NK-92 treated with Interleukin-12 subunit alpha and Interleukin-12 subunit beta, amount 100 ng/mL, for 24 hours (cell line): ENCODE measurements at places on chromosomes 16 and 17.

GRCh38 chr16:58651965-58652348 lies 22.3 kb upstream of the CNOT1 start:
- no peak for DNase-seq

DNA sequence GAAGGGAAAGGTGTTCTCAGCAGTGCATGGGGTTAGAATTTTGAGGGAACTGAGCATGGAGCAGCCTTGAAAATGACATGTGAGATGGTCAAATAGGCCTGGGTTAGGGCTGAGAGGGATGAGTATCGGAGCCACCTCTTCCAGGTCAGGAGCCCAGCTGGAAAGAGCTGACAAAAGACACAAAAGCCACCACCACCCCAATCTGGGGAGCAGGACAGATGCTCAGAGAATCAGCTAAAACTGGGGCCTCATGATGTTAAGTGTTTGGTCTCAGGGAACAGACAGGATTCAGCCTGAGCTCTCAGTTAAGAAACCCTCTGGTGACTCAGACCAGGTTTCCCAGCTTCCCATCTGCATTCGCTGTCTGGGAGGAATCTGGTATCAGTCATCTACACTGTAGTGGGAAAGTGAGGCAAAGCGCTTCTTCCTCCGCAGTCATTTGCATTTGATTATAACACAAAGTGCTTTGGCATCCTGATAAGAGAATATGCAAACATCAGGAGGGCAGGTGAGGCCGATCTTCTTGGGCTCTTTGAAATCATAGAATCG lies 2.6 kb downstream of the WNT9B start:
- no peak for DNase-seq

DNA sequence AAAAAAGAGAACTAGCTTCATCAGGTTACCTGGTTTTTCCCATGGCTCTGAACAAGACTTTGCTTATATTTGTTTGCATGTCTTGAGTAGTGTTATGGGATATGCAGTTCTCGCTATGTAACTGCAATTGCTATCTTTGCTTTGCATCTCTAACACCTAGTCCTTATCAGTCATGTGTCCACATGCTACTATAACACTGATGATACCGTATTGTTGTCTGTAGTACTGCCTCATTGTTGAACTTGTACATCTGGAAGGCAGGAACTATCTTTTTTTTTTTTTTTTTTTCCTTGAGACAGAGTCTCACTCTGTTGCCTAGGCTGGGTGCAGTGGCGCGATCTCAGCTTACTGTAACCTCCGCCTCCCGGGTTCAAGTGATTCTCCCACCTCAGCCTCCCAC lies 2.5 kb downstream of the PSME3 start:
- no peak for DNase-seq

GRCh38 chr17:34305606-34306005 lies 13.6 kb upstream of the CCL8 start:
- no peak for DNase-seq

- no peak for DNase-seq
These were observed 41.6 kb downstream of the SPAG9 start for GRCh38 chr17:51079049-51079448.

DNA sequence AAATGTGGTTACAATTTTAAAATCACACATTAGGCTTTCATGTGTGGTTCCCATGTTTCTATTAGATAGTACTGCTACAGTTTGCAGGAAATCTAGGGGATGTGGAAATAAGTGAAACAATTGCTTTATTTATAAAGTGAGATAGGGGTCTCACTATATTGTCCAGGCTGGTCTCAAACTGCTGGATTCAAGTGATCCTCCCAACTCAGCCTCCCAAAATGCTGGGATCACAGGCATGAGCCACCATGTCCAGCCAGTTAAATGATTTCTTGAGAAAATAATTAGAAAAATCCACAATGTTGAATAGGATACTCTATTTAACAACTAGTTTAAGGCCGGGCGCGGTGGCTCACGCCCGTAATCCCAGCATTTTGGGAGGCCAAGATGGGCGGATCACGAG lies 42.0 kb downstream of the UBE2G1 start:
- no peak for DNase-seq

DNA sequence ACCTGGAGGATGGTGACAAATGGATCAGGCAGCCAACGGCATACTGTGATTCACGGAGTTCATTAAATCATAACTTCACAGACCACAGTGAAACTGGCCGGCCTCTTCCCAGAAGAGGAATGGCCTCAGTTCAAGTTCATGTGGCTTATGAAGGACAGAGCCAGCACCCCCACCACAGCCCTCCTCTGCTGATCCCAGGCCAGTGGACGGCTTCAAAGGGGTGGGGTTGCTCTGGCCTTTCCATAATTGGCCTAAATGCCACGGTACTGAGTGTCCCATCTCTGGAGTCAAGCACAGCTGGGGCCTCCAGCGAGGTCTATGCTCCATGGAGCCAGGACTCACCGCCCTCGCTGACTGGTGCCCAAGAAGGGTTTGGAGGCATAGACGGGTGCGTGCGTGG lies 21.4 kb downstream of the GALNS start:
- no peak for DNase-seq

DNA sequence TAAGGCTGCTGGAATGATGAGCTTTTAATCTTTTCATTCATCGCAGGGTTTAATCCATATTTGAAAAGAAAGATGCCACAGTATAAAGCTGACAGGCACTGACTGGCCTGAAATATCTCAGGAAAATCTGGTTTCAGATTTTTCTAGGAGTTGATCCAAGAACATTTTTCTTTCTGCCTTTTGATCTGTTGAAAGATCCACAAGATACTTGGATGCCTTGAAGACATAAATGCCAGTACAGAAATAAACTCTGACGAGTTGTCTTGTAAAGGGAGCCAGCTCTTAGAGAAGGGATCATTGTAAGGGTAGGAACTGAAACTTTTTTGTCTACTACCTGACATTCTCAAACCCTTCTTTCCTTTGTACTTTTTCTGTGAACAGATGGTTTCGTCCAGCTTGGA lies 25.4 kb upstream of the KRT20 start:
- DNase-seq, result no peak

- no peak for DNase-seq
These were observed 27.2 kb upstream of the HYDIN start for GRCh38 chr16:71257768-71258167.

DNA sequence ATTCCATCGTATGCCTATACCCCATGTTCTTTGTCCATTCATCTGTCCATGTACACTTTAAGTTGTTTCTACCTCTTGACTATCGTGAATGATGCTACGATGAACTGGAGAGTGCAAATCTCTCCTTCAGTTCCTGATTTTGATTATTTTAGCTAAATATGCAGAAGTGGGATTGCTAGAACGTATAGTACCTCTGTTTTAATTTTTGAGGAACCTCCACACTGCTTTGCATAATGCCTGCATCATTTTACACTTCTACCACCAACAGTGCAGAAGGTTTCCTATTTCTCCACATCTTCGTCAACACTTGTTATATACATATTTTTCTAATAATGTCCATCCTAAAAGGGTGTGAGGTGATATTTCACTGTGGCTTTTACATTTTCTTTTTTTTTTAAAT lies 43.9 kb downstream of the SDR42E1 start:
- no peak for DNase-seq

DNA sequence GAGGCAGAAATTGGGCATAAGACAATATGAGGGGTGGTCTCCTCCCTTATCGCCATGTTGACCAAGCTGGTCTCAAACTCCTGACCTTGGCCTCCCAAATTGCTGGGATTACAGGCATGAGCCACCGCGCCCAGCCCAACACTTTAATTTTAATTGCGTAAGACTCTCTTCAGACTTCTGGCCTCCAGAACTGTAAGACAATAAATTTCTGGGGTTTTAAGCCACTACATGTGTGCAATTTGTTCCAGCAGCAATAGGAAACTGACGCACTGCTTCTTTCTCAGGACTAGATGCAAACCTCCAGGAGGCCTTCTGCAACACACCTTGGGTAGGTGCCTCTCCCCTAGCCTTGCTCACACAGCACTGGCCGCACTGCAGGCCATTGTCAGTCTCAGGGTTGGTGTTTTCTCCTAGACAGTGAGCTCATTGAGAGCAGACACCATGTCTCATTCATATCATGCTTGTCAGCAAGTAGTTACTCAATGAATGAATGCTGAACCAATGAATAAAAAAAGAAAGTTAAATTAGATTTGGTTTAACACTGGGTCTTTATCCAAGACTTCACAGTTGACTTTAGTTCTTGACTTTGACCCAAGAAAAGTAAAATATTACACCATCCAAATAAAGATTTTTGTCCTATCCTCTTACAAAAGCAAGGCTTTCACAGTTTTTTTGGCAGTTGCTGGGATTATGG lies 5.5 kb upstream of the ACSF2 start:
- no peak for DNase-seq

- no peak for DNase-seq
These were observed 5.3 kb upstream of the FOXN1 start for GRCh38 chr17:28500712-28501379.

DNA sequence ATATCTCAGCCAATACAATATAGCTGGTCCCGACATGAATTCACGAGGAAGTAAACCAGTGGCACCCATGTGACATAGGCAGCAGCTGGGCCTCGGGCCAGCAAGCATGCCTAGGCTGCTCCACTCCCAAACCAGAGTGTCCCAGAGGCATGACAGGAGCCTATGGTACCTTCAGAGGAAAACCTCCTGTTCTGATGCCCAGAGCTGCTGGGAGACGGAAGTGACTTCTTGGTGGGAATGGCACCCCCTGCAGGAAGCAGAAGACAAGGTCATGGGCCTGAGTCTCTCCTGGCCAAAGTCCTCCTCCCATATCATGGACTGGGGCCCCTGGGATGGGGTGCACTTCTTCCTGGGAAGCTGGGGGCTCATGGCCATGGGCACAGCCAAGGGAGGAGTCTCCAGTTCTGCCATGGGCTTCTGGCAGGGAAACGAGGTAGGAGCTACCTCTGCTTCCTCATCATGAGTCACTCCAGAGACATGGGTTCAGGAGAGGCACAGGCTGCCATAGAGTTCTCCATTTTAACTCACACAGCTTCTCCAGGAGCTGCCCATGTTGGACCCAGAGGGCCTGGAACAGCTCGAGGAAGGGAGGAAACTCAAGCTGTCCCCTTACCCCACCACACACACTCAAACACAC lies 13.4 kb downstream of the FBF1 start:
- DNase-seq, result no peak

GRCh38 chr17:67434061-67434525 lies 57.0 kb downstream of the PITPNC1 start:
- no peak for DNase-seq

GRCh38 chr16:80671281-80671849 lies 130.6 kb downstream of the DYNLRB2 start:
- no peak for DNase-seq

GRCh38 chr17:61794792-61795191 lies 68.5 kb downstream of the BRIP1 start:
- DNase-seq, result no peak

DNA sequence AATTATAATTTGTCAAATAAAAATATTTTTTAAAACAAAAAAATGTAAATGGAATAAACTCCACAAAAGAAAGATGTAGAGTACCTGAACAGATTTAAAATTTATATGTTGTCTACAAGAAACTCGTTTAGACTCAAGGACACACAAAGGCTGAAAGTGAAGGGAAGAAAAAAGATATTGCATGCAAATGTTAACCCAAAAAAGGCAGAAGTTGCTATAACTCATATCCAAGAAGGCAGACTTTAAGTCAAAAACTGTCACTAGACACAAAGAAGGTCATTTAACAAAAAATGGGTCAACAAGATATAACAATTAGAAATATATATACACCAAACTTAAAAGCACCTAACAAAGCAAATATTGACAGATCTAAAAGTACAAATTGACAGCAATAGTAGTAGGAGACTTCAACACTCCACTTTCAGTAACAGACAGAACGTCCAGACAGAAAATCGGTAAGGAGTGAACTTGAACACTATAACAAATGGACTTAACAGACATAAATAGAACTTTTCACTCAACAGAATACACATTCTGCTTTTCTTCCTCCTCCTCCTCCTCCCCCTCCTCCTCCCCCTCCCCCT lies 40.8 kb upstream of the MYLK3 start:
- no peak for DNase-seq
